Naive thymus-derived CD8-positive, alpha-beta T cell (primary cell): ENCODE measurements at places on chromosomes 6 and 20.

GRCh38 chr6:25757936-25758642 lies 3.5 kb downstream of the SLC17A4 start:
- DNase-seq, result no peak

DNA sequence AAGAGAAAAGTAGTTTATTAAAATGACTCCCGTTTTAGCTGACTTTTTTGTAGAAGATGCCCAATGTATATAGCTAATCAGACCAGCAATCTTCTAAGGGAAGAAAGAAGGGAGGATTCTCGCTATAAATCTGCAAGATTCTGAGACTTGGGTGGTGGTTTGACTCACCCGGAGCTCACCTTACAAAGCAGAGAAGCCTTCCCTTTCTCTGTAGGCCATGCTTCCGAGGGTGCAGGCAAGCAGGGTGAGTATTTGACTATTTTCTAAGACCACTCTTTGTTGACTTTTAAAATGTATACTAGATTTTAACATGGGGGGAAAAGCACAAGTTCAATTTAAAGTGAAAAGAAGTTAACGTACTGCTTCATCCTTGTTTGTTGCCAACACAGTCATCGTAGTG lies 2.7 kb downstream of the OLIG3 start:
- no peak for DNase-seq

DNA sequence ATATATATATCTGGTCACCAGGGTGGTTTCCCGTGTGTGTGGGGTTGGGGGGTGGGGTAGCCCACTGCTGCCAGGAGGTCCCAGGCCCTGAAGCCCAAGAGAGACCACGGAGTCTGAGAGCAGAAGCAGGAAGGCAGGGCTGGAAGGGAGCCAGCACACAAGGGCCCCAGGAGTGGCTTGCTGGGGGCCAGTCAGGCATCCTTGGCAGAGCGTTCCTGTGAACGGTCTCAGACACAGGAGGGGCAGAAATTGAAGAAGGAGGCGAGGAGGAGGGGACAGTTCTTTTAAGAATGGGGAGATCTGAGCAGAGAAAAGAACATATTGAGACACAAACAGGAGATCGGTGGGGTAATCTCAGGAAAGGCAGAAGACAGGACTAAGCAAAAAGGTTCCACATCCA lies 1.9 kb upstream of the EBF4 start:
- no peak for DNase-seq

DNA sequence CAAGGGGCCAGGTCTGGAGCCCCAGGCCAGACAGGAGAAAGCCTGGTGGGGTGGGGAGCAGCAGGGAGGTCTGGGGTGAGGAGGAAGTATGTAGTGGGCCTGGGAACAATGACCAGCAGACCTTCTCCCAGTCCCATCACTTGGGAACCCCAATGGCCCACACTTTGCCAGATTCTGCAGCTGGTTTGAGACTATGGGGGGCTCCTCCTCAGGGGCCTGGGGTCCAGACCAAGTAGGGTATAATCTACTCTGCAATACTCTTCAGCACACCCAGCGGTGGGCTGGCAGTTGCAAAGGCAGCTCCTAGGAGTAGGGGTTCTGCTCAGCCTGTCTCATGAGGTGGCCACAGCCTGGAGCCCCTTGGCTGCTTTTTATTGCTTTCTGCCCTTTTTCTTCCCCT lies 52.8 kb downstream of the NPEPL1 start:
- DNase-seq, result no peak

DNA sequence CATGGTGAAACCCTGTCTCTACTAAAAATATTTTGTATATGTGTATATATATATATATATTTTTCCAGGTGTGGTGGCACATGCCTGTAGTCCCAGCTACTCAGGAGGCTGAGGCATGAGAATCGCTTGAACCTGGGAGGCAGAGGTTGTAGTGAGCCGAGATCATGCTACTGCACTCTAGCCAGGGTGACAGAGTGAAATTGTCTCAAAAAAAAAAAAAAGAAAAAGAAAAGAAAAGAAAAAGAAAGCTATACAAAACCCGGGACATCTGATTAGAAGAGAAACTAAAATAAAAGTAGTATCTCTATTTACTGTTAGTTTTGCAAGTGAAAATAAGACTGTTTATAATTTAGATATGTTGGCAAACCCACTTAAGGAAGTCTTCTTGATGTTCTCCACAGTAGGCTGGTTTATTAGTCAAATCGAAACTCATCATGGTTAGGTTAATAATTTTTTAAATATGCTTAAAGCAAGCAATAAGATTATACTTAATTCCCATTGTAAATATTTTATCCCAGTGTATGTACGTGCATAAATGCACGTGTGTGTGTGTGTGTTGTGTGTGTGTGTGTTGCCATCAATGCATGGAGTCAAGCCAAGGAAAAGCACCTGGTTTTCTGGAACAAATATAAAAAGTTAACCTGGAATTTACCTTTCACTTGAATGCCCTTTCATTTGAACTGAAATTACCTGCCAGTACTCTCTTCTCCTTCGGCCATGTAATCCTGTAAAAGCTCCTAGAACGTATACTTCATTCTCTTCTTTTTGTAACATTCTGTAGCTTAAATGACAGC lies 7.1 kb downstream of the VNN2 start:
- no peak for DNase-seq

- DNase-seq, result no peak
These were observed 104.8 kb downstream of the ELOVL4 start for GRCh38 chr6:79842376-79843040.

DNA sequence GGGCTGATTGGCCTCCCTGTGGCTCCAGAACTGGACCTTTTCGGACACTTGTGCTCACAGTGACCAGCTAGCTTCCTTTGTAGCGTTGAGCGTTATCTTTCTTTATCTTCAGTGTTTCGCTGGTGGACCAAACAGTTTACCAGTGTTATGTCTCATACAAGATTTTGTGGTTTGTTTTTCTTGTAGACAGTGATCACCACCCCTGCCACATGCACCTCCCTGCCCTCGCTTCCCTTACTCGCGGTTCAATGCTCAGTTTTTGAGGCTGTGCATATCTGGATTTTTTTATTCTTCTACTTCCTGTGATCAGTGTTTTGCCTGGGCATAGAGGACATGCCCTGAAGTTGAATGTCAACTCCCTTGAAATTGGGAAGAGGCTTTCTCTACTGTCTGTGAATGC lies 16.4 kb downstream of the MYT1 start:
- DNase-seq, result no peak

- DNase-seq, result no peak
These were observed 54.6 kb upstream of the MYO6 start for GRCh38 chr6:75694406-75694805.

DNA sequence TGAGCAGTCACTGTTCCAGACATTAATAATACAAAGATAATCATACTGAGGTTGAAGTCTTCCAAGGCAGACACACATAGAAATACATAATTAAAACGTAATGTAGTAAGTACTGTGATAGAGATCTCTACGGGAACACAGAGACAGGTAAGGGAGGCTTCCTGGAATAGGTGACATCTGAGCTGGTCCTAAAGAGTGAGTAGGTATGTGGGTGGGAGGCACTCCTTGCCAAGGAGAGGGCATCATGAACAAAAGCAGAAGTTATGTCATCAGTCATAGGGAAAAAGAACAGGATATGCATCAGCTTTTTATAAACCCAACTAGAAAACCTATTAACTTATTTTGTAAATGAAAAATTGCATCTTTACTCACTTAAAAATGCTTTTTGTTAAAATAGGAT lies 110.0 kb downstream of the MAP7 start:
- DNase-seq, result no peak

GRCh38 chr20:2545594-2545993 lies 9.2 kb downstream of the TMC2 start:
- no peak for DNase-seq

- no peak for DNase-seq
These were observed 373.4 kb upstream of the SYNCRIP start for GRCh38 chr6:86016077-86016476.

GRCh38 chr6:163355426-163355991 lies 59.0 kb upstream of the QKI start:
- no peak for DNase-seq

DNA sequence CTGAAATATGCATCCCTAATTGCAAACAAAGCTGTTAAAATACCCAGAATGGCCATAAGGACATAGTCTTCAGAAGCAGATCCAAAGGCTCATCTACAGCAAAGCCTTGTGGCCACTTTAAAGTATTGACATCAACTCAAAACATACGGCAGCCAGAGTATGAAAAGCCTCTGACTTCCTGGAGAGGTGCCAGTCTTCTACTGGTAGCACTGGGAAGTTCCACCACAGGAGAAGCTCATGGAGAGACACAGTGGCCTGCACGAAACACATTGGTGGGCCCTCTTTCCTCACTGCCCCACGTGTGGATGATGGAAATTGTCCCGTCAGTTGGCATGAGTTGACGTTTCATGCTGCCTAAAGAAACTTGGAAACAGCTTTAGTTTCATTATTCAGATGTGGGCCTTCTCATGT lies 202.6 kb upstream of the HEY2 start:
- no peak for DNase-seq

GRCh38 chr20:3723284-3723683 lies 9.2 kb upstream of the HSPA12B start:
- no peak for DNase-seq
